NCI-H1694 treated with DMSO at 0.1 percent for 48 hours (cell line): ENCODE measurements at places on chromosomes 16 and 17.

DNA sequence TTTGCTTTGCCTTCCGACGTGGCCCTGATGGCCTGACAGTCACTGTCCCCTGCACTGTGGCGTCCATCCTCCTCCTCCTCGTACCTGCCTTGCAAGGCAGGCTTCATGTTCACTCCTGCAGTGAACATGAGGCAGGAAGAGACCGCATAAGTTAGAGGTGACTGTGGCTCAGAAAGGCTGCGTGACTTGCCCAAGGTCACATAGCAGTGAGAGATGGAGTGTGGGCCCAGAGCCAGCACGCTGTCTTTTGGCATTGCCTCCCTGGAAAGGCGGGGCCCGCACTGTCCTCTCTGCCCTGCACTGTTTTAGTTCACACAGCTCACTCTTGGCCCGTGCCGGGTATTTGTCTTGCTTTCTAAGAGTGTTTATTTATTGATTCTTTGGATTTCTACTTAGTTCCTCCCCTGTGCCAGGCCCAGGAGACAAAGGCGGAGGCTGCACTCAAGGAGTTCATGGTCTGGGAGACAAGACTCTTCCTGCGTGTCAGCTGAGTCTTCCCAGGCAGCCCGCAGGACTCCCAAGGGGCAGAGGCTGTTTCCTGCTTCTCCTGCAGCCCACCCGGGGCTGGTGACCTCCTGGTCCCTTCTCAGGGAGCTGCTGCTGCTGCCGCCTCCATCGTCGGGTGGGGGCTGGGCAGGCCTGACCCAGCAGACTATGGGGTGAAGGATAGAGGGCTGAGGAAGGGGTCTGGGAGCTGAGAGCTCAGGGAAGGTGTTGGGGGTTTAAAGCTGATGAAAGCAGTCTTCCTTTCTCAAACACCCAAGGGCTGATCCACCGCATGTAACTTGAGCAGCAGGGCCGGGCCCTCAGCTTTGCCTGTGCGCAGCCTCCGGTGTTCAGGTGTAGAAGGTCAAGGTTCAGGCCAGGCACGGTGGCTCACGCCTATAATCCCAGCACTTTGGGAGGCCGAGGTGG is 12.7 kb downstream of the CYGB start:
- no peak for DNase-seq

GRCh38 chr17:2883544-2884213 is 87.4 kb downstream of the RAP1GAP2 start:
- DNase-seq: peak; percentile 63

DNA sequence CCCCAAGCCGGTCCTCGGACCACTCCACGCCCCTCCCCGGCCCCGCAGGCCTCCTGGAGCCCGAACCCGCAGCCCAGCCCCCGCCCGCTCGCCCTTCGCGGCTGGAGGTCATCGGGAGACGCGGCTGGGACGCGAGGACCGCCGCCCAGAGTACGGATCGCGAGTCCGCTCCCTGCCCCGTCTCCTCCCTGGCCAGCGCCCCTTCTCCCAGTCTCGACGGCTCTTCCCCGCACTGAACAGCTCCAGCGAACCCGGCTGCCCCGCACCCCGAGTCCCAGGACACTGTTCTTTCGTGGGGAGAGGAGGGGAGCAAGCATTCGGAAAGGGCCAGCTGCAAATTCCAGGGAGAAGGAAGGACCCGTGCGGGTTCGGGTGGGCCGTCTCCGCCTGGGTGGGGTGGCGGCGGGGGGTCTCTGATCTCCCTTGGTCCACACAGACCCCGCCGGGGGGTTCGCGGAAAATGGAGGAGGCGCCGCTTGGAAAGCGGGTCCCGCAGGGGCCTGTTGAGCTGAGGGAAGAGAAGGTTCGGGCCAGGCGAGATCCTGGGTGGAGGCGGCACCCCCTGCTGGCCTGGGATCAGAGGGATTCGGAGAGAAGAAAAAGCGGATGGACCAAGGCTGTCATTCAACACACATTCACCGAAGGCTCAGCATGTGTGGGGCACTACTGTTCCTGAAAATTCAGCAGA is 632 bp upstream of the RTN4RL1 start:
- DNase-seq: peak; percentile 85

- DNase-seq: no peak
Measured at GRCh38 chr16:79334127-79334526, 266.4 kb downstream of the MAF start.

DNA sequence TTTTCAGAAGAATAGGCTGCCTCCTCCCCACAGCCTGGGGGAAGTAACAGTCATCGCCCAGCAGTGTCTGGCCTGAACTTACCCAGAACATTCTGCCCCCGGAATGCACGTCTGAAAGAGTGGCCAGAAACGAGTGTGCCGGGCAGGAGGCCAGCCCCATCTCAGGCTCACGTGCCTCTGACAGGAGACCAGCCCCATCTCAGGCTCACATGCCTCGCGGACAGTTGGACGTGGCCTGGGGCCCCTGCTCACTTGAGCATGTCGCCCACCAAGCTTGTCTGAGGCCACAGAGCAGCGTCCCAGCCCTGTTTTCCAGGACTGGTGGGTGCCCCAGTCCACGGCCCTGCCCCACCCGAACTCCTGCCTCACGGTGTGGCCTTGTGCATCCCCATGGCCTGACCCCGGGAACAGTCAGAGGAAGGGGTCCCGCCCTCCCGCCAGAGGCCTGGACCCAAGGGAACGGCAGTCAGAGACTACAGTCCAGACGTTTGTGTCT is 16.3 kb upstream of the CDH15 start:
- DNase-seq: no peak

DNA sequence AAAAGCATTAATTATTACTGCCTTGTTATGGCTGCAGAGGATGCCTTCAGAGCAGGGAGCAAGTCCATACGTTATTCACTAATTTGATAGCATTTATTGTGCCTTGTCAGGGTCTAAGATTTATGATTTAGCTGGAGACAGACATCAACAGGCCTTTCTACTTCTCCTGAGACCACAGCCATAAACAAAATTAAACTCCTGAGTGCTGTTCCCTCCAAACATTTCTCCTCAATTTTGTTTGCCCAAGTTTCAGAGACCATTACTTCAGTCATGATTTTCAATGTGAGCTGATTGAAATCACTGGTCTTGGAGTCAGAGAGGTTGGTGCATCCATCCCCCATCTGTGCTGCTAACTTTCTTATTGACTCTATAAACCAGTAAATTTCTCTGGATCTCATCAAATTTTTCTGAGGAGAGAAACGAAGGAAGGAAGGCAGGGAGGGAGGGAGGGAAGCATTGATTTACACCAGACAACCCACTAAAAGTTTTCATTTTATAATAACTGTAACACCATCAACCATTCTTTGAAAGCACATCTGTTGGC is 423.6 kb upstream of the CDH11 start:
- DNase-seq: no peak
